ENCODE measurements at places on chromosomes 16 and 17.

- no peak for DNase-seq
These were observed 45.2 kb downstream of the SIAH1 start for GRCh38 chr16:48340054-48340453.

DNA sequence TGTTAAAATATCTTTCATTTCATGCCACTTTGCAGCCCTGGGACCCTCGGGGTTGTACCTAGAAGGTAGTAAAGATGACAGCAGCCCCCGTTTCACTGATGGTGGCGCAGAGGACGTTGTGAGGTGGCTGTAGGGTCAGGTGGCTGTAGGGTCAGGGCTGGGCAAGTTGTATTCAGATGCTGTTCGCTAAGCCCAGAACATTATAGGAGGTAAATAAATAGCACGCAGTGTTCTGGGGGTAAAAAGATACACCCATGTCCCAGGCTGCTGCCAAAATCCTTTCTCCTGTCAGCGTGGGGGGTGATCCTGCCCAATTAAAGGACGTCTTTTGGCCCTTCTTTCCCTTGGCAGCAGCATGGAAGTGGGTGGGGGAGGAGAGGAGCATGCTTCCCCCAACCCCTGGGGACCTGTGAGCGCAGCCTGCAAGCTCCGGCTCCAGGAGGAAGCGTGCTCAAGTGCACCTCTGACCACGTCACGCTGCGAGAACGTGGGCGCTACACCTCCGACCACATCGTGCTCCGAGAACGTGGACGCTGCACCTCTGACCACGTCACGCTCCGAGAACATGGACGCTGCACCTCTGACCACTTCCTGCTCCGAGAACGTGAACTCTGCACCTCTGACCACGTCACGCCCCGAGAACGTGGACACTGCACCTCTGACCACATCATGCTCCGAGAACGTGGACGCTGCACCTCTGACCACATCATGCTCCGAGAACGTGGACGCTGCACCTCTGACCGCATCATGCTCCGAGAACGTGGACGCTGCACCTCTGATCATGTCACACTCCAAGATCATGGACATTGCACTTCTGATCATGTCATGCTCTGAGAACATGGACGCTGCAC lies 182.1 kb downstream of the RPTOR start:
- DNase-seq = no peak

GRCh38 chr17:72191921-72192799 lies 71.3 kb downstream of the SOX9 start:
- DNase-seq = no peak

DNA sequence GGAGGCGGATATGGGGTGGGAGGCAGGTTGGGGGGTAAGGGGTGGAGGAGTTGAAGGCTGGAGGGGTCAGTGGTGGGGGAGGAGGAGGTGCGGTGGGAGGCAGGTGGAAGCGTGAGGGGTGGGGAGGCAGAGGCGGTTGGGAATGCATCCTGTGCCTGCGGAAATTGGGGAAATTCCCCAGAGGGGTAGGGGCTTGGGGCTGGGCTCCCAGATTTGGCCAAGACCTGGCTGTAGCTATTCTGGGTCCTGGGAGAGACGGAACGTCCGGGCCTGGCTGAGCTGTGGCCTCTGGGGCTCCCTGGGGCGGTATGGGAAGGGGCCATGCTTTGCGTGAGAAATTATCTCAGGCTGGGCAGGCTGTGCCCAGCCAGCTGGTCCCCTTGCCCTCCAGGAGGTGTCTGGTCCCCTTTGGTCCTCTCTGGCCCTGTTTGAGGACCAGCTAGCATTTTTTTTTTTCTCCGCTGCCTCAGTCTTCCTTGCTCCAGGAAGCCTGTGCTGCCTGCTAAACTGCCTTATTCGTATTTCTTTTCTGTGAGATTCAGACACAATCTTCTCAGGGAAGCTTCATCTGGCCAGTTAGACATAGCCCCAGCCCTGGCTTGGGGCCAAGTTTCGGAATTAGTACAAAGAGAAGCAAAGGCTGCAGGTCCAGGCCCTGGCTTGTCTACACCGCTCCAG lies 7.3 kb upstream of the TRPV2 start:
- DNase-seq = peak; percentile 81

DNA sequence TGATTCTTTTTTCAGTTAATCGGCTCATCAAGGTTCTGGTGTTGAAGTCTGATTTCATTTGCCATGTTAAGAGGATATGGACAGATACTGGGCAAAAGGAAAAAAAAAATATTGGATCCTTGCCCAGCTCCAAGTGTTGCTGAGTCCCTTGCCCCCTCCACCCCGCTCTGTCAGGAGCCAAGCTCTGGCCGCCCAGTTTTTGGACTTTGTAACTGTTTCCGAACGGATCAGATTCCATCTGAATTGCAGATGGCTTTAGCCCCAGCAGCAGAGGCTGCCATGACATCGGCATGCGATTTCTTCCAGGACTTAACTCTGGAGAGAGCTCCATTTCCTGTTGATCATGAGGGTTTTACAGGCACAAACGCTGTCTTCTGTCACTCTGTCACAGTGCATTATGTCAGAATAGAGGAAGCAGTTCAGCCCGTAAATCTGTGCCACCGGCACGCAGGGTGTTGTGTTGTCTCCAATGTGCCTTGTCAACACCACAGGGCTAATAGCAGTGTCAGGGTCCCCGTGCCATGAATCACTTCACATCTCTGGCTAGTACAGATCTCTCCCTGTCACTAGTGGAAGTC lies 615.6 kb downstream of the MAF start:
- no peak for DNase-seq

DNA sequence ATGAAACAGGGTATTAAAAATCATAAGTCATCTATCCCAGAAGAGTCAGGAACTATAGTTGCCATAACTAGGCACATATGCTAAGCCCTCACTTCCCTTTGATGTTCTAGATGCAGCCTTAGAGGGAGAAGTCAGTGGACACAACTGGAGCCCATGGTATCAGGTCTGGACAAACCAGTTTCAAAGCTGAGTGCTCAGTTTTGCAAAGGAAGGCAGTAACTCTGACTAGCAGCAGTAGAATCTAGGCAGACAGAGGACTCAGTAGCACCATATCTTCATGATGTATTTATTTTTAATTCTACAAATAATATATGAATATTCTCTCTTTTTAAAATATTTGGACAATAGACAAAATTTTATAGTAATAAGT lies 11.7 kb upstream of the FAM20A start:
- DNase-seq = no peak

DNA sequence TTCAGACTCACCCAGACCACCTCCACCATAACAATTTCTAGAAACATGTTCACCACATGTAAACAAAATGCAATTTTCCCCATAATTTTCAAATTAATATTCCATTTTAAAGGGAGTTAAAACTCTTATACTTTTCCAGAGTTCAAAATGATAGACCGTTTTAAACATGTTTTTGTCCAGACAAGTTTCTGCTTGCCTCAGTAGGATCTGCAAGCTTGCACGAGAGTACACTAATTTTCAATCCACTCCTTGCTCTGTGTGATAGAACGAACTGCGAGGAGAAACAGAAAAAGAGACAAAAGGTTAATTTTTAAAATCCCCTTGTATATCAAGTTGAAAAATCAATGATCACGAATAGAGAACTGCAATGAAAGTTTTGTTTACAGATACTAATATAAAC lies 7.1 kb downstream of the FAHD1 start:
- no peak for DNase-seq

- peak; percentile 51 for DNase-seq
These were observed 246.6 kb upstream of the RPL38 start for GRCh38 chr17:73956595-73957465.

Data from GM12892 (cell line).